ENCODE measurements at places on chromosomes 4 and X.

- DNase-seq, result no peak
Observed at GRCh38 chrX:38371641-38372040, 19.2 kb downstream of the OTC start.

DNA sequence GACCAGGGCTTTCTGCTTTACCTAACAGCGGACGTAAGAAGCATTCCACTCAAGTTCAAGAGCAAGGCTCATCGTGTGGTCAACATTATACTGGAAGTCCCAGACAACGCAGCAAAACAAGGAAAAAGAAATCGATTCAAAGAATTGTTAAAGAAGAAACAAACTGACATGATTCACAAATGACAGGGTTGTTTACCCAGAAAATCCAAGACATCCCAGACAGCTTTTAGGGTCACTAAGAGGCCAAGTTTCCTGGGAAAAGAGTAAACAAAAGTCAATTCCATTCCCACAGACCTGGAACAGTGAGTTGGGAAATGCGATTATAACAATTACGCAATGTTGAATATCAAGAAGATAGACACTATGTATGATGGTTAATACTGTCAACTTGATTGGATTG, 21.5 kb upstream of the HTRA3 start:
- no peak for DNase-seq

GRCh38 chr4:79886557-79886956, 186.5 kb downstream of the ANTXR2 start:
- DNase-seq, result no peak

DNA sequence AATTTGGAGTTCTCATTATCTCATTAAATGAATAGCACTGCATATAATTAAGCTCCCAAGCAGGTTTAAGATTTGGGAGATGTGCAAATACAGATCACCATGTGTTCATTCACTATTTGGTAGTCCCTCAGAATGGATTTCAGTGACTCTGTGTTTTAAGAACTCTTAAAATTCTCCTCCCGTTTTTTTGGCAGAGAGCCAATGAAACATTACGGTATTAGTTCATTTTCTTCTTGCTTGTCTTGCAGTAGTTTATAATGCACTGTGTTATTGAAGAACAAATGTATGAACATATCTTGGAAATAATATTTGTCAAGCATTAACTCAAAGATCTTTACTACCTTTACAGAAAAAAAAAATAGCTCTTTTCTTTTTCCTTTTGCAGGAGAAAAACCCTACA, 32.7 kb downstream of the KLF3 start:
- DNase-seq, result no peak

DNA sequence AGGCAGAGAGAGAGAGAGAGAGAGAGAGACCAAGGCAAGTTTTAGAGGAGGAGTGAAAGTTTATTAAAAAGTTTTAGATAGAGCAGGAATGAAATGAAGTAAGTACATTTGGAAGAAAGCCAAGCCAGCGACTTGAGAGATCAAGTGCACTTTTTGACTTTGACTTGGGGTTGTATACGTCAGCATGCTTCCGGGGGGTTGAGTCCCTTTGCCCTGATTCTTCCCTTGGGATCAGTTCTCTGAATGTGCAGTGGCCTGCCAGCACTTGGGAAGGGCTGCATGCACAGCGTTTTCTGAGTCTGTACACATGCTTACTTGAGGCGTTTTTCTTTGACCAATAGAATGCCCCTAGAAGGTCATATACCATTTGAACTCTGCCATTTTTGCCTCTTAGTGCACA, 400.5 kb downstream of the PDGFC start:
- DNase-seq, result no peak

DNA sequence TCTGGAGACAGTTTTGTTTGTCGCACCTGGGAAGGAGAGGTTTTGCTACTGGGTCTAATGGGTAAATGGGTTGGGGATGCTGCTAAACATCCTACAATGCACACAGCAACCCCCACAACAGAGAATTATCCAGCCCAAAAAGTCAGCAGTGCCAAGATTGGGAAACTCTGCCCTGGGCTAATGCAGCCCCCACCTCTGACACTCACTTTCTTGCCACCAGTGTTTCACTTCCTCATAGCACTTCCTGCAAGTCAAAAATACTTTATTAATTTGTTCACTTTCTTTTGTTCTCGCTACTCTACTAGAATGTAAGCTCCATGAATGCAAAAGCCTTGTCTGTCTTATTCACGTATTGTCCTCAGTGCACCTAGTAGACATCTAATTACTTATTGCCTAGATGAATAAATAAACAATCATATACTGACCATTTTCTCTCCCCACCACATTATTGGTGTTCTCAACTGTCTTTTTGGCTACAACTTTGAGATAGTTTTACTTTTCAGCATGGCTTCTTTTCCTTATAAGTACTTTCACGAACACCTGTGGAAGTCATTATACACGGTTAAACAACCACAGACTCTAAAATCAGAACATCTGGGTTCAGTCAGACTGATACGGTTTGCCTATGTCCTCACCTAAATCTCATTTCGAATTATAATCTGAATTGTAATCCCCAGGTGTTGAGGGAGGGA, 82.0 kb upstream of the PITX2 start:
- DNase-seq, result no peak

DNA sequence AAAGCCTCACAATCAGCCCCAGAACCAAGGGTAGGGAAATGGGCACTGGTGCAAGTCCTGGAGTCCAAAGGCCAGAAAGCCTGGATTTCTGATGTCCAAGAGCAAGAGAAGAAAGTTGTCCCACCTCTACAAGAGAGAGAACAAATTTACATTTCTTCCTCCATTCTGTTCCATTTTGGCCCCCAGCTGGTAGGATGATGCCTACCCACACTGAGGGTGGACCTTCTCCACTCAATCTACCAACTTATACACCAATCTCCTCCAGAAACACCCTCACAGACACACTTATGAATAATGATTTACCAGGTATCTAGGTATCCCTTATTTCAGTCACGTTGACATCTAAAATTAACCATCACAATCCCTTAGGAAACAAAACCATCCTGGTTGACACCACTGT, 367.8 kb upstream of the GRIA3 start:
- no peak for DNase-seq

DNA sequence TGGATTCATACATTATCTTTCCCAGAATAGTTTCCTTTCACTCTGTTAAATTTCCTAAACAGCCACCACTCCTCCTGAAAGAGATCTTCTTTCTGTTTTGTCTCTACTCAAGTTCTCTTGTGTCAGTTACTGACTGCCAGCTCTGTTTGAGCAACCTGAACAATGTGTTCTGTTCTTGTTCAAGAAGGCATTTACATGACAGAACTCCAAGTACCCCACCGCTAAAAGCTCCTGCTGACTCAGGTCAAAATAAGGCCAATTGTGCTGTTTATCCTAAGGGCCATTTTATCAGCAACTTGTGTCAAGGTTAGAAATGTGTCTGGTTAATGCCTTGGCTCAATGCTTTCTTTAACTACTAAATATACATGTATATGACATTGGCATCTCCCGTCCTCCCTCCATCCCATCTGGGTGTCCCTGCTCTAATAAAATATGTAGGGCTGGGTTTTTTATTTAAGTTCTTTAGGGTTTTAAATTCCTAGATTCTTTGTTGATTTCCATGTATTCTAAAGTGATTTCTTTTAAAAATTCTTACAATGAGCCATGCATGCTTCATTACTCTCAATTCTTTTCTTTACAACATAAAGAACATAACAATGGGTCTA, 144.3 kb upstream of the PAQR3 start:
- DNase-seq, result no peak

- no peak for DNase-seq
Observed at GRCh38 chr4:121253961-121254360, 89.8 kb upstream of the TNIP3 start.

DNA sequence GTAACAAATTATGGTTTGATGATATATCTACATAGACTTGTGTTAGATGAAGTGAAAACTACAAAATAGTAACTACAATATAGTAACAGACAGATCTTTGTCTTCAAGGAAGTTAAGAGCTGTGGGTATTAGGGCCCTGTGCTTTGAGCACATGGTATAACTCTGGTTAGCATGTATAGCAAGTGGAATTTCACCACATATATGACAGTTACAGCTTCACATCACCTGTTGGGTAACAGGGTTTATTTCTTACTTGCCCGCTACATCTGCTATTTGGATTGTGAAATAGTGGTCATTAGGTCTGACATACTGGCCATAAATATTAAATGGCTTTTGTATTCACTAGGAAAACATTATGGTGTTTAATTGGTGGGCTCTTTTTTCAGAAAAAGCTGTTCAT, 20.2 kb downstream of the OFD1 start:
- DNase-seq, result no peak

DNA sequence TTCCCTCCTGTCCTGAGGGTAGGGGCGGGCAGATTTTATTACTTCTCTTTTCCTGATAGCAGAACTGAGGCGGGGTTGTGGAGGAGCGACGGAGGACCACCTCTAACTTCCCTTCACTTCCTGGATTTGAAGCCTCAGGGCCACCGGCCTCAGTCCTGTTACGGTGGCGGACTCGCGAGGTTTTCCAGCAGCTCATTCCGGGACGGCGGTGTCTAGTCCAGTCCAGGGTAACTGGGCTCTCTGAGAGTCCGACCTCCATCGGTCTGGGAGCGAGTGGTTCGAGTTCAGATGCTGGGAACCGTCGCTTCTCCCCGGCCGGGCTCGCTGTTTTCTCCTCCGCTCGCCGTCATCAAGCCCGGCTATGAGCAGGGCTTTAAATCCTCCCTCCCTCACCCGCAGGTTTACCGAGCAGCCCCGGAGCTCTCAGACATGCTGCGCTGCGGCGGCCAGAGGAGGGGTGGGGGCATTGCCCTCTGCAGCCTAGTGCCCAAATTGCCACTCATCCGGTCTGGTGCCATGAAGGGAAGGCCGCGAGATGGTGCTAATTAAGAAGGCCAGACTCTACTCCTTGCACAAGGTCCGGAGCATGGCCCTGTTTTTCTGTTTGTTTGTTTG, 23.3 kb downstream of the HAND2 start:
- no peak for DNase-seq

- no peak for DNase-seq
Observed at GRCh38 chr4:37225778-37226177, 18.8 kb upstream of the NWD2 start.

GRCh38 chr4:56434599-56435139, 746 bp downstream of the PPAT start:
- peak; percentile 77 for DNase-seq

DNA sequence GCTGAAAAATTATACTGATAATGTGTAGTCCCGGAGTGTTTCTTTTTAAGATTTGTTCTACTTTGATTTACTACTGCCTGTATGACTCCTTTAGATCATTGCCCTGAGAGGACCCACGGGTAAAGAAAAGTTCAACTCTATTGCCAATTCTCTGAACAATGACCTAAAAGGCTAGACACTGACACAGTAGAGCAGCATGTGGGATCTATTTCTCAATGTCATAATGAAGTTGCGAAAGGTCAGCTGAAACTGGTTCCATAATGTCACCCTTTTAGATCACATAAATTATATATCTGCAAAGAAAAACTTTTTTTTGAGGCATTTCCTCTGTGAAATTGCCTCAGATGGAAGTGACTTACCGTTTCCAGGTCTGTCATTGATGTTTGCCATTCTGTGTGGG, 67.4 kb downstream of the GLRB start:
- no peak for DNase-seq

DNA sequence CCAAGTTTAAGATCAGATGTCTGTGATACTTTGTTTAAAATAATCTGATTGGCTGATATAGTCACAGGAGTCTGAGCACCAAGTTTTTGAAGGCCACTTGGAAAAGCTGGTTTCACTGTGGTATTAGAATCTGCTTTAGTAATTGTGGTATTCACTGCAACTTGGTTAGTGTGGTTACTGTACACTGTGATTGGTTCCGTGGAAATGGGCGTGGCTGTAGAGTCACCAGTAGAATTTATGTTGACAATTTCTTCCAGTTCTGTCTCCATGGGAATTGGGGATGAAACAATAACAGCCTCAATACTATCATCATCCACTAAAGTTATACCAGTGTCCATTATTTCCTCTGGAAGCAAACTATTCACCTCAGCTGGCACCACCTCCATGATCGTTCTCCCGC, 26.2 kb downstream of the LIN54 start:
- peak; percentile 39 for DNase-seq

DNA sequence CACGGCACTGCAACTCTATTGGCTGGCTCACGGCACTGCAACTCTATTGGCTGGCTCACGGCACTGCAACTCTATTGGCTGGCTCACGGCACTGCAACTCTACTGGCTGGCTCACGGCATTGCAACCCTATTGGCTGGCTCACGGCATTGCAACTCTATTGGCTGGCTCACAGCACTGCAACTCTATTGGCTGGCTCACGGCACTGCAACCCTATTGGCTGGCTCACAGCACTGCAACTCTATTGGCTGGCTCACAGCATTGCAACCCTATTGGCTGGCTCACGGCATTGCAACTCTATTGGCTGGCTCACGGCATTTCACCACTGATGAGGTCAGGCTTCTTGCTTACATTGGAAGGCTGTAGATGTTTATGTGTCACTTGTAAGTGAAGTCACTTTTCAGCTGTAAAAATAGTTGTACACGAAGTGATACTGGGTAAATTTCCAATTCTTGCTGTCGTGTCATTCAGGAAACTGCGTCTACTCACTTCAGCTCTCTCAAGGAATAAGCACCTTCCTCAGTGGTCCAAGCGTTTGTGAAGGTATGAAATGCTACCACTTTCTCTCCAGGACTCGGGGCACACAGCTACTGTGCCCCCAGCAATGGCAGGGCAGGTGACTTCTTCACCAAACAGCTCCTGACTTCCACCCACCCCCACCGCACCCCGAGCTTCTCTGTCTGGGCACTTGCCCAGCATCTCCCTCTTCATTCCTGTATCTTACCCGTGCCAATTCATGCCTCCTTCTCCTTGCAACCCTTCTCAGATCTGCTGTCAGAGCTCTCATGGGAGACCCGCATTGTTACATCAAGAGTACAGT, 141.3 kb downstream of the AFAP1 start:
- DNase-seq, result no peak

GRCh38 chrX:147738265-147738664, 173.5 kb upstream of the FMR1 start:
- DNase-seq, result no peak

DNA sequence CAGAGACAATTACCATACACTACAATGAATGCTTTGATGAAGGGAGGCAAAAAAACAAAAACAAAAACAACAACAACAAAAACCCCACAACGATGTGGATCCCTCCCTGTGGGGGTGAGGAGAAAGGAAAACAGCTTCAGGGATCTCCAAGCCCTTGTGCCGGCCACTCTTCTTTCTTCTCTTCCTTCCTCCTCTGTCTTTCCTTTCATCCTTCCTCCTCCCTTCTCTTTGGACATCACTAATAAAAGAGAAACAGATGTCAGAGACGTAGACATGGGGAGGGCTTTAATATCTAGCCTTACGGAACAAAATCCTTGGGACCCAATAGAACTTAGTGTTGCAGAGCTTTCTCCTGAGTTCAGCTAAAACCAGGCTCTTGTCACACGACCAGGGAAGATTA, 18.8 kb upstream of the STX18 start:
- no peak for DNase-seq

- no peak for DNase-seq
Observed at GRCh38 chr4:33065749-33066148, 2345.6 kb downstream of the PCDH7 start.

GRCh38 chr4:23384741-23385140, 505.1 kb downstream of the PPARGC1A start:
- no peak for DNase-seq

GRCh38 chrX:24515447-24515846, 50.4 kb downstream of the PDK3 start:
- no peak for DNase-seq

Measured in SW480 (cell line).